M059J (cell line): ENCODE measurements at places on chromosomes 1 and 21. TPM values are rescaled to one million over a fixed set of nuclear protein-coding genes. Genes with fewer than 3 reads are reported as not detected.

RNU1-1 gene
- not detected in 2 replicates for total RNA-seq

PRAMEF26 gene
- total RNA-seq: not detected in 2 replicates

RAB4A gene
- 8.0 and 18.5 TPM in 2 replicates for total RNA-seq

MAP3K7CL gene
- total RNA-seq: 10.7 and 14.0 TPM in 2 replicates

LRRC53 gene
- total RNA-seq: not detected in 2 replicates

CACNA1E gene
- 0.02 TPM in 1 of 2 replicates, not detected in the other for total RNA-seq

TMEM51 gene
- total RNA-seq: 18.7 and 22.2 TPM in 2 replicates

SLC39A1 gene
- total RNA-seq: 120 and 138 TPM in 2 replicates

PIGP gene
- 46.5 and 67.0 TPM in 2 replicates for total RNA-seq

GNG4 gene
- total RNA-seq: 0.32 and 0.52 TPM in 2 replicates

OR2L3 gene
- total RNA-seq: not detected in 2 replicates

LAMC1 gene
- total RNA-seq: 161 and 321 TPM in 2 replicates

GUCA2A gene
- not detected in 2 replicates for total RNA-seq

KRTAP19-1 gene
- total RNA-seq: not detected in 2 replicates
